Left lung (tissue), 14 donors: ENCODE measurements at places on chromosomes 3 and 15.

- no peak for DNase-seq
Observed at GRCh38 chr3:100024520-100025303, 89.6 kb downstream of the FILIP1L start.

DNA sequence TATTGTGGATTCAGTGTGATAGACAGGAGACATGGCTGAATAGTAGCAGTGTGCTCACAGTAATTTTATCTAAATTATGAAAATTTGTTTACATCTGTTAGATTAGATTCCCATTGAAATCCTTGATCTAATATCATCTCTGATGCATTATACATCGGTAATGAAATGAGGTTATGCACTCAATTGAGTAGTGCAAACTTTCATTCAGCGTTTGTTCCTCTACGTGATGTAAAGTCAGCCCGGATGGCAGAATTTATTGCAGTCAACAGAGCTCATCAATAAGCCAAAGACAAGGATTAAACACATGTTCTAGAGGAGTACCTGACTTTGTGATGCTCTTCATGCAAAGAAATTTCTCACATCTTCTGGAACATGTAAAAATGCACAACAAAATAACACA lies 549.2 kb downstream of the GOLGA6L6 start:
- DNase-seq, result no peak

GRCh38 chr3:174440253-174440701 lies 418.9 kb upstream of the NAALADL2 start:
- peak; percentile 55 for DNase-seq

DNA sequence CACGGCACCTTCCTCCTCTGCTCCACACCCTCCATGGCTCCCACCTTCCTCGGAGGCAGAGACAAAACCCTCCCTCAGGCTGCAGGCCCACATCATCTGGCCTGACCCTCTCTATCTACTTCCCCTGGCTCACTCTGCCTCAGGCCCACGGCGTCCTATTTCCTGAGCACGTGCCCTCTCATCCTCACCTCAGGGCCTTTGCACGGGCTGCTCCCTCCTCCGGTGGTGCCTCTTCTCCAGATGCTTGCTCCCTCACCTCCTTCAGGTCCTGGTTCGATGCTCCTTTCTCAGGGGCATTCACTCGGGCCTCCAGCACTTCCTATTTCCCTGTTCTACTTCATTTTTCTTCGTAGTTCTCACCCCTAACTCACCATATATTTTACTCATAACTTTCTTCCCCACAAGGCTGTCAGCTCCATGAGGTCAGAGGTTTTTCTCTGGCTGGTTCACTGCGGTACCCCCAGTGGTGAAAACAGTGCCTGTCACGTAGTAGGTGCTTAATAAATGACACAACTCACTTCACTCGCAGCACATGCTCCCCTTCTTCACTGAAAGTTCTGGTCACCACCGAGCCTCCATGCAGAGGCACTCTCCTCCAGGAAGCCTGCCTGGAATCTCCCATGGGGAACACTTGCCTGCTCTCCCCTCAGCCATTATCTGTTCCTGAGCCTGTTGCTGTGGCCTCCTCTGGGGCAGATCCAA lies 130.7 kb downstream of the WNT7A start:
- peak; percentile 28 for DNase-seq

- no peak for DNase-seq
Observed at GRCh38 chr15:49678655-49679054, 57.8 kb downstream of the DTWD1 start.

DNA sequence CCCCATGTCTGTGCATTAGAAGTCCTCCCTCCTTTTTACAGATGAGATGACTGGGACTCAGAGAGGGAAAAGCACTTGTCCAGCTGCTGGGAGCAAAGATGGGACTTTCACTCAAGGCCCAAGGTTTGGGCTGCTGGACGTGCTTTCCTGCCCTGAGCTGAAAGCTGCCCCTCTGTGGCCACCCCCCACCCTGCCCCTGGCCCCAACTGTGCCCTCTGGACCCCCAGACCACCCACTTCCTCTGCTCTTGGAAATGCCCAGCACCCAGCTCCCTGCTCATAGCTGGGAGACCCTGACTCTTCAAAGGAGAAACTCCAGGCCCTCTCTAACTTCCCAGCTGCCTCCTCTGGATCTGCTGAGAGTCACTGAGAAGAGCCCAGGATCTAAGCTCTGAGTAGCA lies 20.7 kb downstream of the GRIP2 start:
- DNase-seq, result no peak

GRCh38 chr3:101966226-101966625 lies 116.9 kb downstream of the NFKBIZ start:
- no peak for DNase-seq

GRCh38 chr3:184691397-184692231 lies 20.2 kb downstream of the MAGEF1 start:
- peak; percentile 59 for DNase-seq

- DNase-seq, result peak; percentile 63
Observed at GRCh38 chr3:54481606-54482365, 359.4 kb downstream of the CACNA2D3 start.

- DNase-seq, result no peak
Observed at GRCh38 chr3:84141571-84141970, 817.2 kb upstream of the CADM2 start.

DNA sequence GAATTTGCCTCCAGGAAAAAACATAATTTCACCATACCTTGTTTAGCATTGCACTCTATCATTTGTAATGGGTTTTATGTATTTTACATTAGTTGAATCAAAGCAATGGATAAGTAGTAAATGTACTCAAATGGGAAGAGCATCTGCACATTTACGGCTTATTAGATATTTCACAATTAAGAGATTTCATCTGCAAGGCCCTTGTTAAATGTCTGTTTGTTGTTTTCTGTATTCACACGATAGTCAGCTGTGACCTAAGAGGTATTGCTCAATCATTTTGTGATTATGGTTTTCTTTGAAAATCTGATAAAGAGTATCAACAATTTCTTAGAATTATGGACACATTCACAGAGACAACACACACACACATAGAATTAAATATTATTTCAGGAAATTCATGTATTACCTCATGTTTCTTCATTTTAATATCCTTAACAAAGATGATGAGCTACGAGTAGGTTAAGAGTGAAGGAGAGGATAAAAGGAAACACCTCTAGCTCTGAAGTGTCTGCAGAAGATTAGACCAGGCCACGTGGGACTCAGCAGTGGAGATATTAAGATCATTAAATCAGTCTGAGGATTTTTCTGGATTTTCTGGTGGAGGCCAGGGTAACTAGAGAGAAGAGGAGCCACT lies 121.9 kb upstream of the POU1F1 start:
- DNase-seq, result no peak

GRCh38 chr3:66486202-66486601 lies 14.6 kb downstream of the LRIG1 start:
- no peak for DNase-seq

GRCh38 chr3:187019542-187020072 lies 89.3 kb downstream of the ST6GAL1 start:
- no peak for DNase-seq

- no peak for DNase-seq
Observed at GRCh38 chr3:143170074-143170473, 50.5 kb downstream of the CHST2 start.

DNA sequence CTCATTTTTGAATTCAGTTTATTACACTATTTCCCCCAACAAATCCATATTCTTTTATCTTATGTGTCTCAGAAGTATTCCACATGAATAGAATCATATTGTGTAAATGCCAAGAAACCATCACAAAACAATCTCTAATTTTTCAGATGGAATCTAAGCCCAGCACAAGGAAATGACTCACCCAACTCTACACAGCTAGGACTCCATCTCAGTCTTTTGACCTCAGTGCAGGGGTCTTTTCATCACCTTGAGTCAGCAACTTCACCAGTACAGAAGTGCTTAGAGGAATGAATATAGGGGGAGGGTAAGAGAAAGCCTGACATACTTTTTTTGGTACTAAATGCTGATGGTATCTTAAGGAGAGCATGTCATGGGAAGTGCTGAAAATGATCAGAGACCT lies 169.3 kb upstream of the LRRN1 start:
- DNase-seq, result no peak

DNA sequence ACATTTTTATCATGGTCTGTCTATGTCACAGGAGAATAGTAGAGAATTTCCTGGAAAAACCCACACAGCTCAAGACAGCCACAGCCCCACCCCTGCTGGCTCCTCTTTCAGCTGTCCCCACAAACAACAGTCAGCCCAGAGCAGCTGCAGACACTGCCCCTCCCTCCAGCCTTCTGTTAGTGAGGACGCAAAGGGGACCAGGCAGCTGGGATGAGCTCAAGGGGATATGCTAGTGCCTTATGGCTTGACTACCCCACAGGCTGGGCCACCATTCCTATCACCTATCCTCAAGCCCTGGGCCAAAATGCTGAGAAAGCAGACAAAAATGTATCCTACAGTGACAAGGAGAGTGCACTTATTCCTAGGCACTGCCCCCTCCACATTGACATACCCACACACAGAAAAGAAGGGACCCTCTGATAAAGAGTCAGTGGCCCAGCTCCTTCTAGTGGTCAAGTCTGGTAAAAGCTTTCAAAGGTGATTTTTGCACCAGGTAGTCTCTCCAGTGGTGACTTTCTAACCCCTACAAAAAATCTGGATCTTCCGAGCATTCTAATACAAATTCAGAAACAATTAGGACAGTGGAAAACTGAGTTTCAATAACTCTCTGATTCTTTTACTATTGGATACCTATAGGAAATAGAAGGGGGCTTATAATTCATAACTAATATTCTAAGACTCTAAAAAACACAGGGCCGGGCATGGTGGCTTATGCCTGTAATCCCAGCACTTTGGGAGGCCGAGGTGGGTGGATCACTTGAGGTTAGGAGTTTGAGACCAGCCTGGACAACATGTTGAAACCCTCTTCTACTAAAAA lies 3.0 kb upstream of the MAP1A start:
- no peak for DNase-seq

DNA sequence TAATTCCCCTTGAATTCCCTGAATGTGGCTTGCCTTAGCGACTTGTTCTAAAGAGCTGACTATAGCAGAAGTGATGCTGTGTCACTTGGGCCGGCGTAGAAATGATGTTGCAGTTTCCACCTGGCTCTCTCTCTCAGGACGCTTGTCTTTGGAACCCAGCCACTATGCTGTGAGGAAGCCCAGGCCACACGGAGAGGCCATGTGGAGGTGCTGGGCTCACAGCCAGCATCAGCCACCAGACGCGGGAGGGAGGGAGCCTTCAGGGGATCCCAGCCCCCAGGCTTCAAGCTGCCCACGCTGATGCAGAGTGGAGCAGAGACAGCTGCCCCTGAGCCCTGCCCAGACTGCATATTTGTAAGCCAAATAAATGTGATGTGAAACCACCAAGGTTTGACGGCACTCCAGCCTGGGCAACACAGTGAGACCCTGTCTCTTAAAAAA lies 18.6 kb downstream of the RNU5B-1 start:
- DNase-seq, result peak; percentile 56

DNA sequence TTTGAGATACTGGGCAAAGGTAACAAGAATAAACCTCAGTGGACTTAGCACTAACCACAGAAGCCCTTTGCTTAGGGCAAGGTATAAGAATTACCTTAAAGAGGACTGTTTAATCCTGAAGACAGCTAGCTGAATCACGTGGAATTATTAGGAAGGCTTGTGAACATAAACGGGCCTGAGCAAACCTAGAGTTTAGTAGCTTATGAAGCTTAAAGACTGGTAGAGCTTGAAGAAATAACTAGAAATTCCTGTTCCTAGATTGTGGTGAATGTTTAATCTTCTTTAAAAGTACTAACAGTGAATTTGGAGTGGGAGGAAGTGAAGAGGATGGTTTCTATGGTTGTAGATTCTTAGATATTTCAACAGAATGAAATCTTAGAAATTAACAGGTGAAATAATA lies 428.9 kb upstream of the THRB start:
- peak; percentile 40 for DNase-seq

GRCh38 chr15:25182736-25183445 lies 228.1 kb downstream of the SNRPN start:
- peak; percentile 22 for DNase-seq

- no peak for DNase-seq
Observed at GRCh38 chr3:156997351-156997750, 162.6 kb downstream of the CCNL1 start.

GRCh38 chr3:118477768-118478167 lies 556.9 kb downstream of the IGSF11 start:
- no peak for DNase-seq

GRCh38 chr15:58167095-58167691 lies 29.0 kb downstream of the AQP9 start:
- DNase-seq, result no peak

GRCh38 chr15:62390791-62391640 lies 225.9 kb upstream of the C2CD4B start:
- peak; percentile 50 for DNase-seq

DNA sequence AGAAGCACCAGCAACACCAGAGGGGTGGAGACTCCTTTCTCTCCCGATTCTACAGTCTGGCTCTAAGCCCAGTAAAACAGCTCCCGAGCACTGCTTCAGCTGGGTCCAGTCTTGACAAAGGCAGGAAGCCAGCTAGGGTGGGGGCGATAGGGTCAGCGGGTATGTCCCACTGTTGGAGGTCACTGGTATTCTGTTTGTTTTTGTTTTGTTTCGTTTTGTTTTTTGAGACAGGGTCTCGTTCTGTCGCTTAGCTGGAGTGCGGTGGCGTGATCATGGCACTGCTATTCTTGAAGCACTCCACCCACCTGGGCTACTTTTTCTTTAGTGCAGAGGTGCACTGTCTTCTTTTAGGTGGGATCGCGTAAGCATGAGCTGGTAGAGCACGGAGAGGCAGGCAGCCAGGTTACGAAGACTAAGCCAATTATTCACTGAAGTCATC lies 16.3 kb downstream of the GCSAM start:
- peak; percentile 39 for DNase-seq

GRCh38 chr15:98807262-98807661 lies 158.9 kb downstream of the IGF1R start:
- DNase-seq, result no peak
